ENCODE measurements at places on chromosomes 6 and 20.

GRCh38 chr6:128422200-128422599, 98.2 kb downstream of the PTPRK start:
- DNase-seq, result no peak

DNA sequence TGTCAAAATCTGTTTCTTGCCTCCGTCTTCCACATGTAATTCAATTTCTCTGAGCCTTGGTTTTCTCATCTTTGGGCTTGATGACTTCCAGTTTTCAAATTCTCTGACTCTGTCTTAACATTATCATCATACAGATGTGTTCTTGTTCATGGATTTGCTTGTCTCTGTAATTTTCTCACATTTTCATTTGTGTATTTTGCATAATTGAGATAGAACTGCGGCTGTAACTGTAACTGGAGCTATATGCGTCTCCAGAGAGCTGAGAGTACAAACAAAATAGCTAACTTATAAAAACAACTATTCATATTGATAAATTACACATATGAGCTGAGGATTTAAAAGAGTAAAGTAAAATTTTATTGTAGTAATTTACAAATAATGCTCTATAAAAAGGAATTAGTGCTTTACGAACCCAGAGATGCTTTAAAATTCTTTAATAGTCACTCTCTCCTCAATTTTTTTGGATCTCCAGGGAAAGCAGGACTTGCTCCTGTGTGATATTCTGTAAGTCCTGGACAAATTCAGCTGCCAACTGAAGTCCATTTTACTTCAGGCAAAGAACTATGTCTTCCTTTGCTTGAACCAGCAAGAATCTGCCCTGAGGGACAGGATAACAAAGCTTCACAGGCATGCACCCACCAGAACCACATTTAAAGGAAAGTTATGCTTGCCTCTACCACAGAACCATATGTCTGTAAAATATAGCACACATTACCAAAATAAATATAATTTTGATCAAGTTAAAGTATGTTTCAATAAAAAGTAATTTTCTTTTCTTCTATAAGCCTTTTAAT, 288.3 kb downstream of the KHDC1L start:
- DNase-seq, result no peak

DNA sequence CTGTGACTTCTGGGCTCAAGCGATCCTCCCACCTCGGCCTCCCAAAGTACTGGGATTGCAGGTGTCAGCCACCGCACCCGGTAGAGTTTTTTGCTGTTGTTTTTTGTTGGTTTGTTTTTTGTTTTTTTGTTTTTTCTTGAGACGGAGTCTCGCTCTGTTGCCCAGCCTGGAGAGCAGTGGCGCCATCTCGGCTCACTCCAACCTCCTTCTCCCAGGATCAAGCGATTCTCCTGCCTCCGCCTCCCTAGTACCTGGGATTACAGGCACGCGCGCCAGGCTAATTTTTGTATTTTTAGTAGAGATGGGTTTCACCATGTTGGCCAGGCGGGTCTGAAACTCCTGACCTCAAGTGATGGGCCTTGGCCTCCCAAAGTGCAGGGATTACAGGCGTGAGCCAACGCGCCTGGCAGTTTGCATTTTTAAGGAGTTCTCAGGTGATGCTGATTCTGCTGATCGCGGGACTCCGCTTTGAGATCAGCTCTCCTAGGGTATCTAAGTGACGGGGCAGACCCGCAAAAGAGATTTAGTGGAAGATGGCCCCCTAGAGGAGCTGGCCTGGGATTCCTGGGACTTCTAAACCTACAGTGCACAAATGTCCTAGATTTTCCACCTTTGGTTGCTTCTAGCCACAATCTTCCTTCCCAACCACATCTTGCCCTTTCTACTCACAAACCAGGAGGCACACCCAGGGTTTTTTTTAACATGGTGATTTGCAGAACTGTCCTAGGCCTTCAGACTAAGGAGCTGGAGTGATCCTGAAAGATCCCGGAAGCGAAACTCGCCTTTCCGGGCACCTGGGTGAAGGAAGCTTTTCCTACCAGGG, 45.2 kb downstream of the DPPA5 start:
- no peak for DNase-seq

DNA sequence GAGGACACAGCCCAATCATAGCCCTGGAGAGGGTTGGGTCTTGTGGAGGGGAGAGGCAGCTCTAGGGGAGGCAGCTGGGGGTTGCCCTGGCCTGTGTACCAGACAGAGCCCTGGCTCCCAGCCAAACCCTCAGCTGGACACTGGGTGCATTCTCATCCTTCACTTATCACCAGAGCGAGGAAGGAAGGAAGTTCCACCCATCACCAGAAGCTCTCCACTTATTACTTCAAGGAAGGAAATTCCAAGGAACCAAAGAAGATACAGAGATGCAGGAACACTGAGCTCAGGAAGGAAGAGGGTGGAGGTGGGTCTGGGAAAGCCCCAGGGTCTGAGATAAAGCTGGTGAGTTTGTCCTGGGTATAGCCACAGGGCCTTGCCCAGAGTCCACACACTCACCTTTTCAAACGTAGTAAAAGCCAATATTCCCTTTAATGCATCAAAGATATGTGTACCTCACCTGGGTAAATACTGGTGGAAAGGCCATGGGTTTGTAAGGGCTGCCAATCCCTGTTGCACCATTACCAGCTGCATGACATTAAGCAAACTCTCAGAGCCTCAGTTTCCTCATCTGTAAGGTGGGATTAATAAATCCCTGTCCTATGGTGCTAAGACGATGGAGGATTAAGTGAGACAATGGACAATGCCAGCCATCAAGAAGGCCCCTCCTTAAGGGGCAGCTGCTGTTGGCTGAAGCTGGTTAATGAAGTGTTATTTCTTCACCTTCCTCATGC, 109.7 kb upstream of the NAA20 start:
- DNase-seq, result no peak

DNA sequence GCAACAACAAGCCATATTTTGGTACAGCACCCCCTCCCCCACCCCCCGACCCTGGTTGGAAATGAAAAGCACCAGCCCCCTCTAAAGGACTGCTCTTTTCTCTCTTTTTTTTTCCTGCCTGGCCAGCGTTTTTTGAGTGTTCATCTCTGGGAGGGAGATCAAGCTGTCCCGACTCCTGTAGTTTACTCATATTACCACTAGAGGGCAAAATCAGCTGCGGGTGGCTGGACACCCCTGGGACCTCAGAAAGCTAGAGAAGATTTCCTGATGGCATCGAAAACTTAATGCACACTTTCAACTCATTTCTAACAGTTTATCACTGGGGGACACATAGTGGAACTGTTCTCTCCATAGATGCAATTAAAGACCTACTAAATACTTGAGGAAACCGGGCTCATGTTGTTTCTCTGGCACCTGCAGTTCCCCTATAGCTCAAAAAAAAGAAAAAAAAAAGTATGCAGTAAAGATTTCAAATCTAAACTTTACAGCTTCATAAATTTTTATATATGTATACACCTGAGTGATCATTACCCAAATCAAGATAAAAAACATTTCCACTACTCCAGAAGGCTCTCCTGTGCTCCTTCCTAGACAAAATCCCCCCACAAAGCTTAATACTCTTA, 24.4 kb downstream of the CNBD2 start:
- DNase-seq, result no peak

DNA sequence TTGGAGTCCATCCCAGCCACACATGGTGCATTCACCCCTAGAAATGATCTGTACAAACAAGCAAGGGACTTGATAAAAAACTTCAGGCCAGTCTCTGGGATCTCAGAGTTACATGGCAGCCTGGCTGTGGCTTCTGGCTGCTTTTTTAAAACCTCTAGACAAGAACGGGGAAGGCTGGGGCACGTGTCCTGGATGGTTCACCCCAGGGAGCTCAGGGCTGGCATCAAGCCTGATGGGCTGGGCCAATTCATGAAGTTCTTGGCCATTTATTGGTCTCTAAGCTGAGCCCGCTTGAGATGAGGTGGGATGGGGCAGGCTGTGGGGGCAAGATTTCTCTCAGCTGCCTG, 10.4 kb upstream of the ZFAND3 start:
- DNase-seq, result no peak

- DNase-seq, result no peak
Measured at GRCh38 chr6:135114355-135115145, 59.9 kb upstream of the HBS1L start.

GRCh38 chr6:15386756-15387112, 140.9 kb downstream of the JARID2 start:
- DNase-seq, result no peak

GRCh38 chr6:165705941-165706340, 42.9 kb upstream of the PDE10A start:
- DNase-seq, result no peak

DNA sequence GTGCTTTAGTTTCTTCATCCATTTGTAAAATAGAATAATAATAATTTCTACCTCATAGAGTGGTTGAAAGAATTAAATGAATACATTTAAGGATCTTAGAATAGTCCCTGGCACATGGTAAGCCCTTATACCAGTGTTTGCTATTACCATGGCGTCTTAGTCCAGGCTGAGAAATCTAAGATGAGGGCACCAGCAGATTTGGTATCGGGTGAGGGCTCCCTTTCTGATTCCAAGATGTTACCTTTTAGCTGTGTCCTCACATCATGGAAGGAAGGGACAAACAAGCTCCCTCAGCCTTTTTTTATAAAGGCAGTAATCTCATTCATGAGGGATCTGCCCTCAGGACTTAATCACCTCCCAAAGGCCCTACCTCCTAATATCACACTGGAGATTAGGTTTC, 123.9 kb upstream of the FOXO3 start:
- no peak for DNase-seq

- DNase-seq, result no peak
Measured at GRCh38 chr6:166563805-166564204, 22.7 kb downstream of the RAMACL start.

DNA sequence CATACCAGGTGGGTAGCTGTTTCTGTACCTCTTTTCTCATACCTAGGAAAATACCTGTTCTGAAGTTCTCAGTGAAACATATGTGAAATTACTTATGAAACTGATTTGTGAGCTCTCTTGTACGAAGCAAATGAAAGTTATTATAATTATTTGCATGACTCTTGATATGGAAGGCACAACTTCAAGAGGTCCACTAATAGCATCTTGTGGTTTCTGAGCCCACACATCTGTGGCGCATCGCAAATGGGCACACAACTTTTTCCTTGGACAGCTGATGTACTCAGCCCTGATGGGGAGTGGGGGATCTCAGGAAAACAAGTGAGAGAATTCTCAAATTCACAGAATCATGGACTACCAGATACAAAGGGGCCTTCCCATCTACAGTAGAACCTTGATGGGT, 432.3 kb downstream of the CD83 start:
- no peak for DNase-seq

- DNase-seq, result no peak
Measured at GRCh38 chr20:1838556-1839279, 56.5 kb upstream of the SIRPA start.

DNA sequence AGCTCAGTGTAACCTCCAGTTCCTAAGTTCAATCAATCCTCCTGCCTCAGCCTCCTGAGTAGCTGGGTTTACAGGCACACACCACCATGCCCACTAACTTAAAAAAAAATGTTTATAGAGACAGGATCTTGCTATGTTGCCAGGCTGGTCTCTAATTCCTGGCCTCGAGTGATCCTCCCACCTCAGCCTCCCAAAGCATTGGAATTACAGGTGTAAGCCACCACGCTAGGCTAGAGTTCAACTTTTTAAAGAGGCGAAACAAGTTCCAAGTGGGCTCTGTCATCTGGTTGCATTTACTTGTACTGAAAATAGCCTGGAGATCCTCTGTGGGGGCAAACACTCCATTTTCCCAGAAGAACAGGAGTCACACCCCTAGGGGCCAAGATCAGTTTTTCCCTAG, 100.7 kb upstream of the RIPOR2 start:
- DNase-seq, result no peak

DNA sequence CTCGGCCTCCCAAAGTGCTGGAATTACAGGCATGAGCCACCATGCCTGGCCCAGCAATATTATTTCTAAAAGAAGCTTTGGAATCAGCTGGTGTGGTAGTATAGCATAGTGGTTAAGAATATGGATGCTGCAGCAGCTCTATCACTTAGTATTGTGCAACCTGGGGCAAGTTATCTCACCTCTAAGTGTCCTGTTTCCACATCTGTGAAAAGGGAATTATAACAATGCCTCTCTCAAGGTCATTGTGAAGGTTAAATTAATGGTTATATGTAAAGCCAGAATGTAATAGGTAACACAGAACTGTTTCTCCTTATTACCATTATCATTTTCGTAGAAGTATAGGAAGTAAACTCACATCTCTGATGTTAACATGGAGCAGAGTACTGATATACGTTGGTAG, 14.2 kb downstream of the SLC17A2 start:
- no peak for DNase-seq

- no peak for DNase-seq
Measured at GRCh38 chr6:38976801-38977500, 71.6 kb upstream of the GLP1R start.

GRCh38 chr6:32393665-32394420, 13.1 kb downstream of the BTNL2 start:
- no peak for DNase-seq

DNA sequence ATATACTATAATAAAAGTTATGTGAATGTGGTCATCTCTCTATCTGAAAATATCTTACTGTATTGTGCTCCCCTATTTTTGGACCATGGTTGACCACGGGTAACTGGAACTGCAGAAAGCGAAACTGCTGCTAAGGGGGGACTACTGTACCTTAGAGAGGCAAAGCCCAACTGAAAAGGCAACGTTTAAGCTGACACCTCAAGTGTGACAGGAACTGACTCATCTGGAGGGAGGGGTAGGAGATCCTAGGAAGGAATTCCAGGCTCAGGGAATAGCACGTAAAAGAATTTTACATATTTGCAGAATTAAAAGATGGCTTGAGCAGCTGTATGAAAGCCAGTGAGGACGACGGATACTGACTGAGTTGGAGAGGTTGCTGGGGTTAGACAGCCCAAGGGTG, 34.8 kb downstream of the ELOVL2 start:
- no peak for DNase-seq

GRCh38 chr6:128768187-128768586, 114.8 kb upstream of the LAMA2 start:
- no peak for DNase-seq

DNA sequence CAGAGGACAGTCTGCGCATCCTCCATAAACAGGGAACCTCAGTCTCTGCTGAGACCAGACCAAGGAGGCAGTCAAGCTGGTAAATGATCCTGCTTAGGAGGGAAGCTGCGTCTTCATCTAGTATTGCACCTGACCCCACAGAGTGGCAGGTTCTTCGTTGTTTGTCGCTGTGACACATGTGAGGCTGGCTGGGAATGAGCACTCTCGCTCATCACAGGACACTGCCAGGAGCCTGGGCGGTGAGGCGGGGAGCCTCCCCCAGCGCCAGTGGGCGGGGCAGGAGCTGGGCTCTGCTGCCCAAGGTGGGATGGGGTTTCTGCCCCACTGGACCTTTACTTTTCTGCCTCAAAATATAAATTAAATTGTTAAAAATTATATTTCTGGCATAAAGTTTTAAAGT, 48.4 kb upstream of the SYNDIG1 start:
- DNase-seq, result no peak

DNA sequence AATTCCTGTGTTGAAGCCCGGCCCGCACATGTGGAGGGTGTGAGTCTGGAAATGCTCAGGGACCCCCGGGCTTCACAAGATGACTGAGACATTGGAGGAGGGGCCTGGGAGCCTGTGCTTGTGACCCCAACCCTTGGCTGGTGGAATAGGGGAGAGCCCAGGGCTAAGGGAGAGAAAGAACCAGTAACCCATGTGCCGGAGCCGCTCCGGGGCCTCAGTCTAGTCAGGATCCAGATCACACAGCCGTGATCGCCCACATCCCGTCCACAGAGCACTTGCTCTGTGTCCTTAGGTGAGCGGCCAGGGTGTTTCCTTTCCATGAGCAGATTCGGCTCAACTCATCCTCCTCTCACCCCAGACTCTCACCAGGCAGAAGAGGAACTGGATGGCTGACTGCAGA, 152.3 kb upstream of the RPS6KA2 start:
- no peak for DNase-seq

Data from stimulated activated CD4-positive, alpha-beta T cell treated with anti-CD3 and anti-CD28 coated beads, Interleukin-1b, Interleukin-23, amount 100 ng/mL, for 1 hour (primary cell).